Stimulated activated memory B cell treated with anti-CD40 and anti-IgM and Interleukin-4, amounts not matched to agents 10 μg/mL and 1 μg/mL and 100 μg/mL, for 72 hours (primary cell): ENCODE measurements at places on chromosomes 16 and 17.

- ATAC-seq, result peak; percentile 57
Measured at GRCh38 chr17:67441052-67441895, 64.2 kb downstream of the PITPNC1 start.

GRCh38 chr17:7912927-7913524 lies 3.1 kb downstream of the RNF227 start:
- ATAC-seq, result peak; percentile 44

- ATAC-seq, result no peak
Measured at GRCh38 chr17:30005709-30006320, 64.4 kb downstream of the EFCAB5 start.

GRCh38 chr17:1695365-1695764 lies 10.7 kb upstream of the PRPF8 start:
- ATAC-seq, result peak; percentile 97

- ATAC-seq, result no peak
Measured at GRCh38 chr16:4361033-4361943, 10.2 kb upstream of the PAM16 start.

DNA sequence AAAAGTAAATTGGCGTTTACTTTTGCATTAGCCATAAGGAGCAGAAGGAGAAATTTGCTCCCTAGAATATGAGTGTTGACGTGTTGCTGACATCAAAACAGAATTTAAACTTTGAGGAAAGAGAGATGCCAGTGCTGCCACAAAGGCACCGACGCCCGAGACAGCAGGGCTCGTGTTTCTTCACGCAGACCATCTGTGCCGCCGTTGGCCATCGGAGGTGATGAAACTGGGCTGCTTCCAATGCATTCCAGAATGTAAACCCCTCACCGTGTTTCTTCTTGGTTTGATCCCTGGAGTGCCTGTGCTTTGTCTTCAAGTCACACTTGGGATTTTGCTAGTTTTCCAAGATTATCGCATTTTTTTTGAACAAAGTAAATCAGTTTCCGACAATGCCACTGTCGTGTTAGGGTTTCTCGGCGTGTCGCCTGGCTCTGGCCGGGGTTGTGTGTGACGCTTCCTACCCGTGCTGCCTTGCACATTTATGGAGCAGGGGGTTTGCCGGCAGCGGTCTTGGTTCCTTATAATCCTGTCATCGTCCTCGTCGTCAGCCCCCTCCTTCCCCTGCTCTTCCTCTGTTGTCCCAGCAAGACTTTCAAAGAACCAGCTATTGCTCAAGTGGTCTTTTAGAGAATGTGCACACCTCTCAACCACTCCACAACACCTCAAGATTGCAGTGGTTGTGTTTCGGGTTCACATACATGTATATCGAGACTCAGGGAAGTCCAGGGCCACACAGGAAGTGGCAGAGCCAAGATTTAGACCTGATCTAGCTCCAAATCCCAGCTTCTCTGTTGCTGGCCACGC lies 103.9 kb downstream of the METRNL start:
- ATAC-seq, result no peak

DNA sequence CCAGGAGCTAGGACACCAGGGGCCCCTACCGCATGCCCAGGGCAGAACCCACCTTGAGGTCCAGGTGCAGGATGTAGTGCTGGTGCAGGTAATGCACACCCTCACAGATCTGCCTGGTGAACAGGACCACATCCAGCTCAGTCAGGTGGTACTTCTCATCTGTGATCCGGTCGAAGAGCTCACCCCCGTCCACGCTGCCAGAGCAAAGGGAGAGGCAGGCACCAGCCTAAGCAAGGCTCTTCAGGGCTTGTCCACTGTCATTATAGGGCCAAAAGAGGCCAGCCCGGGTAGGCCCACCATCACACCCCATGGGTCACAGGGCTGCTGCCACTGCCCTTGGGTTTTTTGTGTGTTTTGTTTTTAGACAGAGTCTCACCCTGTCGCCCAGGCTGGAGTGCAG lies 21.0 kb downstream of the MYLK3 start:
- ATAC-seq, result no peak

- no peak for ATAC-seq
Measured at GRCh38 chr17:80030730-80031410, 4.8 kb downstream of the TBC1D16 start.

DNA sequence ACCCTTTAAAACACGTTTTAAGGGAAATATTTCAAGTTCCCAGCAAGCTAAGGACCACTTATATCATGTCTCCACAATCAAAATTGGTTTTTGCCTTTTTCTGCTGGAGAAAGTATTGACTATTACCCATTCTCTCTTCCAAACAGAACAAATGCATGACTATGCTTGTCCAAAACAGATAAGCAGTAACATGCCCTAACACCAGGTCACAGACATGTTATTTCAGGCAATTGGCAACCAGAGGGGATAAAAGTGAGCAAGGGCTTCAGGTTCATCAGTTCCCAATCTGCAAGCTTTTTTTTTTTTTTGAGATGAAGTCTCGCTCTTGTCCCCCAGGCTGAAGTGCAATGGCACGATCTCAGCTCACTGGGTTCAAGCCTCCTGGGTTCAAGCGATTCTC lies 15.0 kb downstream of the SKA2 start:
- ATAC-seq, result no peak

DNA sequence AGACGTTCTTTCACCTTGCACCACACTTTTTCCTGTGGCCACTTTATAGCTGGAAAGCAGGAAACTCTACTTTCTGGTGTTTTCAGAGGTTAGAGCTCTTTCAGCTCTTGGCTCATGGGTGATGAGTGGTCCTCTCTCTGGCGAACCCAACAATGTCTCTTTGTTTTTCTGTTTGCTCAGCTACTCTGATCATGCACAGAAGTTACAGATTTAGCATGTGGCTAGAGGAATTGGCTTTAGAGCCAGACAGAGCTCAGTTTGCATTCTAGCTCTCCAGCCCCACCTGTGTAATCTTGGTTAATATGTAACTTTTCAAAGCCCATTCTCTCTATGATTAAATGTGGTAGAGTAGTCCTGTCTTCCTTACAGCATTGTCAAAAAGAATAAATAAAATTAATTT lies 225.2 kb downstream of the HAPSTR1 start:
- no peak for ATAC-seq

DNA sequence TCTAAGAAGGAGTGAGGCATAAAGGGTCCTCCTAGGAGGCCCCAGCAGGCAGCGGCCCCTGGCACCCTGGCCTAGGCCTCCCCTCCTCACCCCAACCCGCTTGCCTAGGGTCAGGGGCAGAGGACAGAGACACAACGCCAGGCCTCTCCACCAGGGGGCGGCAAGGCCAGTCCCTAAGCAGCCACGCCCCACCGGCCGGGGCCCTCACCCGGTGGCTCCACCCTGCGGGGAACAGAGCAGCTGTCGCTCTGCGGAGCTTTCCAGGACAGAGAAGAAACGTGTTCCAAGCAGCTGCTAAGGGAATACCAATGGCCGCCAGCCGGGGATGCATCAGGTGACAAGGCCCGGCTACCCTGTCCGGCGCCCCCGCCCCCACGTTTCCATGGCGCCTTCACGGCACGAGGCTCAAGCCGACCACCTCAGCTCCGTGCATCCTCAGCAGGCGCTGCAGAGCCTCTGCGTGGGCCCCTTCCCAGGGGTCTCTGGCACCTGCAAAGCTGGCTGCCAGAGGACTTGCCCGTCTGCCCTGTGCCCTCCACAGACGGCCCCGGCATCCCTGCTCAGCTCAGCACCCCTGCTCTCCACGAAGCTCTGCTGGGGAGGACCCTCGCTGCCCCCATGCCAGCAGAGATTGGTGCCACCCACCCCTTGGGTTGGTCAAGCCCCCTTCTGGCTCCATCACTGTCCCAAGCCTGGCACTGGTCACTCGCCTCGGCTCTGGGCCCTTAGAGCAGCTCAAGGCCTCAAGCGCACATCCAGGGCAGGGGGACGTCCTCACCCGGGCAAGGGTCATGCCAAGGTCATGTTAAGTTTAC lies 5.6 kb downstream of the ZNF598 start:
- ATAC-seq, result peak; percentile 90

DNA sequence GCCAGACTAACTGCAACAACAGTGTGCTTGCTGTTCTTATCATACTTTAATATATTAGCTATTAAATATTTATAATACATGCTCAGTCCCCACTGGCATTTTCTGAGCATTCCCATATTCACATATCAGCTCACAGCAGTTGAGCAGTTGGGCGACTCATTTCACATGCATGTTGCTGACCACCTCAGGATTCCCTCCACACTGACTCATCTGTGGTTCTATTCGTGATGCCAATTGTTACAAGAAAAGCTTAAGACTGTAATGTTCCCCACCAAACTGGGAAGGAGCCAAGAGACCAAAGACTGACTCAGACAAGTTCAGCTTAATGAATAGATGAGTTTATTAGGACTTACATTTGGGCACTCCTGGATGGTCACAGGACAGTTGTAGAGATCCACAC lies 100.3 kb upstream of the KIF2B start:
- ATAC-seq, result no peak

GRCh38 chr17:71580220-71580619 lies 540.6 kb upstream of the SOX9 start:
- no peak for ATAC-seq

GRCh38 chr17:49357516-49357915 lies 4.5 kb downstream of the ZNF652 start:
- no peak for ATAC-seq

DNA sequence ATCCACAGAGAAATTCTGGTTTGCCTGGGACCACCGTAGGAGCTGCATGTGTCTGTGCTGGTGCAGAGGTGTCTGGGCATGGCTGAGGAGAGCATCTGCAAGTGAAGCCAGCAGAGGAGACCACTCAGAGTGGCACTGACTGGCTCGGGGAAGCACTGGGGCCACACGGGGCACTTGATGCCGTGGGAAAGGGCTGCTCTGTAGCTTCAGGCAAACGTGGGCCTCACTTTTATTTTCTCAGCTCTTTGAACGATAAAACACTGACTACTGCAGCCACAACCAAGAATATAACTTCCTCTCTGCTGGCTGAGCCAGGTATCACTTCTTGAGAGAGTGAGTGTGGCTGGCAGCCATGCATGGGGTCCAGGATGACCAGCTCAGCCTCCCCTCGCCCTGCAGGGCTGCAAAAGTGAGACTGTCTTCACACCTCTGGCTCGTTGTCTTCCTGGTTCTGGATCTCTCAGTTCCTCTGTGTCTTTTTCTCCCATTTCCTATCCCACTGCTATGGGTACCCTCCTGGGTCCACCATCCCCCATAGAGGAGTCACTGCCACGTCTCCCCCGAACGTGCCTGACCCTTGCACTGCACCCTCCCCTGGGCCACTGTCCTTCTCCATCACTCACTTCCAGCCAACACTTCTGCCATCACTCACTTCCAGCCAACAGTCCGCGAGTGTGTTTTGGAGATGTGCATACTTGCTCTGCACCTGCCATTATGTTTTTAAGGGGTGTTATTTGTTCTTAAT lies 201.4 kb upstream of the CHMP6 start:
- ATAC-seq, result peak; percentile 89

DNA sequence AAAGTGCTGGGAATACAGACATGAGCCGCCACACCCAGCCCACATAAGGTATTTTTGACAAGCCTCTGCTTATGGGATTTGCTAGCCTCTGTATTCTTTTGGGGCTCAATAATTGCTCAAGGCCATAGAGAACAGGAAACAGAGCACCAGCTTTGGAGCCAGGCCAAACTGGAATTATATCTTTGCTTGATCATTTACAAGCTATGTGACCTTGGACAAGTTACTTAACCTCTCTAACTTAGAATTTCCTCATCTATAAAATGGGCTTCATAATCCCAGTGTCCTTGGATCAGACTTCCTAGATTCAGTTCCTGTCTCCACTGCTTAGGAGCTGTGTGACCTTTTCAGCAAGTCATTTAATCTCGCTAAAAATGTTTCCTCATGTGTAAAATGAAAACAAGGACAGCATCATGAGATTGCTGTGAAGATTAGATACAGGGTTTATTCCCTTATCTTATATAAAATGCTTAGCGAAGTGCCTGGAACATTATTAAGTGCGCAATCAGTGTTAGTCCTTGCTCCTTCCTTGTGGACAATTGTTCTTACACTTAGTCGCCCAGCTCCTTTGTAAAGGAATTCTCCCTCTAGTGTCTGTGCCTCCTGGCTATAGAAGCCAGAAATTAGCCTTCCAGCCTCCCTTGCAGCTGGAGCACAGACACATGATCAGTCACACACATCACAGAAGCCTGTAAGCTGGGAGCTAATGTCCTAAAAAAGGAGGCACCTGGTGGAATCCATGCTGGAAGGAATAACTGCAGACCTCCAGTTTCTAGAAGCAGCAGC lies 16.6 kb downstream of the KRT9 start:
- no peak for ATAC-seq

DNA sequence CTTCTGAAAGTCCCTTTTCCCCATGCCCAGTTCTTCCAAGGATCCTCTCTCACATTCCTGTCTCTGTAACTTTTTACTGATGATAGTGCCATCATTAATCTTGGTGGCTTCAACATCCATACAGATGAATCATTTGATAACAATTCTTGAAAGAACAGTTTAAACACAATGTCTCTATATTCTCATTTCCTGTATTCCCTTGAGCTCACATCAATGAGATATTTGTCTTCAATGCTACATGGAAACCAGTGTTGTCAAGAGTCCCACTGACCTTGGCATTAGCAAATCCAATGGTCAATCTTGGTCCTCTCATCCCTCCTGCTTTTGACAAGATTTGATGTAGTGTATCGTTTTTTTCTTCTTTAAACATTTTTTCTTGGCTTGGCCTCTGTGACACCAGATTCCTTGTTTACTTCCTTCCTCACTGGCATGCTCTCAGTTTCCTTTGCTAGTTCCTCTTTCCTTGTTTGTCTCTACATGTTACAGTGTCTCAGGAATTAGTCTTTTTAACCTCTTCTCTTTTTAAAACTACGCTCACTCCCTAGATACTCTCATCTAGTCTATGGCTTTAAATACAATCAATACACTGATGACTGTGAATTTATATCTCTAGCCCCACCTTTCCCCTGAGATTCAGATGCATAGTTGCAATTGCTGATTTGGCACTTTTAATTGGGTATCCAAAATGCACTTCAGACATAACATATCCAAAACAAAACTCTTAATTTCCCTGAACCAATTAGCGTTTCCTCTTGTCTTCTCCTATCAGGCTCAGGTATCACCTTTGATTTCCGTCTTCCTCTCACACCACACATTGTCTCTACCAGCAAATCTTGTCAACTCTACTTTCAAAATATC lies 134.0 kb downstream of the MYO1D start:
- ATAC-seq, result no peak

DNA sequence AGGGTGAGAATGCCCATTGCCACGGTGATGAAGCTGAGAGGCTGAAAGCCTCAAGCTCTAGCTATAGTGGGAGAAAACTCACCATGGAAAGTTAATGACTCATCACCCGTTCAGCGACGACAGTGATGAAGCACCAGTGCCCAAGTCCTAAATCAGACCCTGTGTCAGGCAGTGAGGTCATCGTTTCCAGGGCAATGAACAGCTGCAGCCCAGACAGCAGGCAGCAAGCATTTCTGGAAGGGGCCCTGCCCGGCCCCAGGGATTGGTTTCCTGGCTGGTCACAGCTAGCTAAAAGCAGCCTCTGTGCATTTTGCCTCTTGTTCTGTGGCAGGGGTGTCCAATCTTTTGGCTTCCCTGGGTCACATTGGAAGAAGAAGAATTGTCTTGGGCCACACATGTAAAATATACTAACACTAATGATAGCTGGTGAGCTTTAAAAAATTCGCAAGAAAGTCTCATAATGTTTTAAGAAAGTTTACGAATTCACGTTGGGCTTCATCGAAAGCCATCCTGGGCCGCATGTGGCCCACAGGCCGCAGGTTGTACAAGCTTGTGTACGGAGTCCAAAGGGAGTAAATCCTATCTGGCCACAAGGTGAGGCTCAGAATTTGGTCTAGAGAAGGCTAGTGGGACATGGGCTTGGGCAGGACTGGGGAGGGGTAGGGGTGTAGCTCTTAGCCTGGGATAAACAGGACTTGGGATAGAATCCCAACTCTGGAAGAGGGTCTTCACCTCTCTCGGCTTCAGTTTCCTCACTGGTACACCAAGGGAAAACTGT lies 40.6 kb downstream of the MIS12 start:
- ATAC-seq, result peak; percentile 78
